G401 (cell line): ENCODE measurements at places on chromosomes 2 and 18. TPM values are rescaled to one million over a fixed set of nuclear protein-coding genes. Genes with fewer than 3 reads are reported as not detected.

Gene MTCL1
- 0.43 and 2.2 TPM in 2 replicates for total RNA-seq

Gene OSR1
- 0.07 TPM in 1 of 2 replicates, not detected in the other for total RNA-seq

DNA sequence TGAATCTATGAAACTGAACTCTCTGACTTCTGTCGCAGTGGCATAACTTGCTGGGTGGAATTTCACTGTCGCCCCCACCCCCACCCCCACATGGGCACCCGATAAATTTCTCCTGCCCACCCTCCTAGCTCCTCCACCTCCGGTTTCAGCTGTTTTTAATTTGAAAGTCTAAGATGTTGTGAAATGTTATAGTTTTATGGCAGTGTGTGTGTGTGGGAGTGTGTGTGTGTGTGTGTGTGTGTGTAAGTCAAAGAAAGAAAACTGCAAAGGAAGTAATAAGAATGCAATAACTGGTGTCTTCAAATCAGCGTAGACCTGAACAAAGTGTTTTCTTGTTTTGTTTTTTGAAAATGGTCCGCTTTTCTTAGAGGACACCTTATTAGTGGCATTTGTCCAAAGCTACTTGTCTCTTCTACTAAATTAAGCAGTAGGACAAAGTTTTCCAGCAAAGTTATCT lies 388 bp downstream of the DTNA start:
- no peak for DNase-seq

- no peak for DNase-seq
Measured at GRCh38 chr2:54638103-54638502, 85.4 kb upstream of the EML6 start.

- DNase-seq = peak; percentile 92
Measured at GRCh38 chr2:173982918-173983317, 17.7 kb upstream of the SP3 start.

DNA sequence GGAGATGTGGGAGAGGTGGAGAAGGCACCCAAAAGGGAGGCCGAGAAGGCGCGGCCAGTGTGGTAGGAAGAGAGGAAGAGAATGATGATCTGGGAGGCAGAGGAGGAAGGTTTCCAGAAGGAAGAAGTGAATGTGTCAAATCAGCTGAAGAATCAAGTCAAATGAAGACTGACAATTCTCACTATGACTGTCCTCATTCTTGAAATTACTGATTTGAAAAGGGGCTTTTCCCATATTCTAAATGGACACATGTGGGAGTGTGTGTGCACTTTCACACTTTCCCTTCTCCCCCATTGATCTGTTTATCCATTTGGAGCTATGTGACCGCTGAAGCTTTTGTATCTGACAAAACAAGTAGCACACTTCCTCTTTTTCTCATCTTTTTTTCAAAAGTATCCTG lies 6.1 kb downstream of the AFF3 start:
- no peak for DNase-seq

Gene GPR35
- total RNA-seq = 0.86 TPM in 1 of 2 replicates, not detected in the other

- no peak for DNase-seq
Measured at GRCh38 chr2:208781166-208781565, 374.6 kb downstream of the PTH2R start.

Gene CHRNG
- total RNA-seq = not detected in 2 replicates

Gene IL36RN
- total RNA-seq = not detected in 2 replicates

GRCh38 chr2:181146171-181146570 lies 165.8 kb downstream of the UBE2E3 start:
- DNase-seq = no peak

GRCh38 chr2:27904405-27904665 lies 13.8 kb downstream of the BABAM2 start:
- no peak for DNase-seq

- DNase-seq = no peak
Measured at GRCh38 chr18:50114448-50114847, 80.5 kb downstream of the MYO5B start.

DNA sequence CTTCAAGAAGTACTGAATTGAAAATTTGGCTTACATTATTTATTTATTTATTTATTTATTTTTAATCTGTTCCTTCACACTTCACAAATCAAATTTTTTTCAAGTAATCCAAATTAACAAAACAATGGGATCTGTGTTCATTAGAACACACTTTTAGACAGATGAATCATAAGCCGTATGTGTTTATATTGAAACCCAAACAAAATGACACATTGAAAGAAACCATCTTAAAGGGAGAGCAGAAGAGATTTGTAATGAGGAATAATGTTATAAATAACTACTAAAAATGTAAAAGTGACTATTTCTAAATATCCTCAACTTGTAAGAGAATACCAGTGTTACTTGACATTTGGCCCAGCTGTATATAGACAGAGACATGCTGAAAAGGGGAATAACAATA lies 991.0 kb upstream of the CHAC2 start:
- DNase-seq = no peak

GRCh38 chr2:54073796-54074195 lies 41.6 kb upstream of the ACYP2 start:
- no peak for DNase-seq

Gene CAMKMT
- total RNA-seq = 1.6 and 6.5 TPM in 2 replicates

DNA sequence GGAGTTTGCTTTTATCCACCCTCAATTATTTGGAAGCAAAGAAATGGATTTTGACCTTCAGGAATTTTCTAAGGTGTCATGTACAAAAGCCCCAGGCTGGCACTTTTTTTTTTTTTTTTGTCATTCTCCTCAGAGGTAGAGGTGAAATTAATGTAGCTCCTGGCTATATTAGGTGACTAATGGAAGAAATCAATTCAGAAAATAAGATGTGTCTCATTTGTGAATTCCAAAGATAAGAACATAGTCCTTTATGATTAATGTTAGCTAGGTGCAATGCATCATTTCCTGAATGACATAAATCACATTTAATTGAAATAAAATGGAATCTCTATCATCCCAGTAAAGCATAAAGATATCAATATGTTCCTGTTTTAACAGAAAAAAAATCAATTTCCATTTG lies 477.6 kb downstream of the FBXO15 start:
- DNase-seq = no peak

Gene TRABD2A
- 5.5 and 9.9 TPM in 2 replicates for total RNA-seq

GRCh38 chr18:72826736-72827135 lies 41.1 kb downstream of the NETO1 start:
- no peak for DNase-seq

DNA sequence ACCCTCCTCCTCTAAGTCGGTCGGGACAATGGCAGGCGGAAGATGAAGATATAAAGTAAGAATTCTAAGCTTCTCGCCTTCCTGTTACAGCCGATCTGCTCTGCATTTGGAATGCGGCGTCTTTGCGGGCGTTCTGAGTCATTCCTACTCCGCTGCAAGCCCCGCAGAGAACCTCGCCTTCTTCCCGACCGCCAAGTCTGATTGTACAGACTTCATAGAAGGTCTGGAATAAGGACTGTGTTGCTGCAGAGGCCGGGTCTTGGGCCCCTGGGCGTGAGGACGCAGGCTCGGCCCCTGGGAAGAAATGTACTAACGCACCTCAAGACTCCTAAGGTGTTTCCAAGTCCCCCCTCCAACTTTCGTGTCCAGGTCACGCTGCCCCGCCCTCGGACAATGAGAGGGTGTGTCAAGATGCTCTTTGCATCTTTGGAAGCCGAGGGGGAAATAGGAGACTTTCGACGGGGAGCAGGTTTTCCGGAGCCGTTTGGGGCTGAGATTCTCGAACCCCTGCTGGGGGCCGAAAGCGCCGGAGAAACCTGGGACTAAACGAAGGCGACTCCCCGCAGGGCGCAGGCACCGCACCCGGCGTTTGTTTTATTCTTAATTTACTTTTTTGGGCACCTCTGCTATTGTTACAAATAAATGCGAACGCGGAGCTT lies 12.7 kb upstream of the PAX3 start:
- no peak for DNase-seq

DNA sequence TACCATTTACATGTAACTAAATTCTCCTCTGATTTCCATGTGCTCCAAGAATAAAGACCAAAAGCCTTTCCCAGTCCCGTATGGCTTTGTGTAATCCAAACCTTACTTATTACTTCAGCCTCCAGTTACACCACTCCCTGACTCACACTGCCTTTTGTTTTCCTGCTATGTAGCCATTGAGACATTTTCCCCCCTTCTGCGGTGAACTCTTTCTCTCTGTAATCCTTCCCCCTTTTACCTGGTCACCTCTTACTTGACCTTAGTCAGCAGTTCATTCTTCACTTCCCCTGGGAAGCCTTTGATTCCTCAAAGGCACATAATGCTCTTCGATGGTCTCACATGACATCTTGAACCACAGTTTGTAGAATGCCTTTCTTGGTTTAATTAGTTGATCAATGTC lies 256.0 kb upstream of the FANCL start:
- DNase-seq = no peak

DNA sequence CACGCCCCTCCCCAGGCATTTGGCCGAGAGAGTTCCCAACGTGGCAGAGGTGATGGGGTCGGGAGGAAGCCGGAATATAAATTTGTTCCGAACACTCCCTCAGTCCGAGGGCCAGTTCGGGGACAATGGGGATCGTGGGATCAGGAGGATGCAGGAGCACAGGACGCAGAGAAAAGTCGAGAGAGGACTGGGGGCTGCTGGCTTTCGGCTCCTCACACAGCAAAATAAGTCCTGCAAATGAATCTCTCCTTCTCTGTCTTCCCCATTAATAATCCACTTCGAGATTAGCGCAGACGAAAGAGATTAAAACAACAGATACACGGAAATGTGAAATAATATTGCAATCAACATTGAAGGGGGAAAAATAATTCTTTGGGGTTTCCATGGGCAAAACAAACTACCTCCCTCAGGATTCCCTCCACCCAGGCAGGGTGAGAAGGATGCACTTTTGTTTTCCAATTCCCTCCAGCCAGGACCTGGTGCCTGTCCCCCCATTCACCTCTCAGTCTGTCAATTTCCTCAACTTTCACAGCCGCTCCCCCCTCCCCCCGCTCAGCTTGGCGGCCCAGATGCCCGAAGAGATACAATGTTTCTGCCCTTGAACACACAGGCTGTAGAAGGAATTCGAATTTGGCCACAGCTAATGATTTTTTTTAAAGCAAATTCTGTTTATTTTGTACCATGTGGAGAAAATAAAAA lies 3.1 kb upstream of the ZEB2 start:
- no peak for DNase-seq

DNA sequence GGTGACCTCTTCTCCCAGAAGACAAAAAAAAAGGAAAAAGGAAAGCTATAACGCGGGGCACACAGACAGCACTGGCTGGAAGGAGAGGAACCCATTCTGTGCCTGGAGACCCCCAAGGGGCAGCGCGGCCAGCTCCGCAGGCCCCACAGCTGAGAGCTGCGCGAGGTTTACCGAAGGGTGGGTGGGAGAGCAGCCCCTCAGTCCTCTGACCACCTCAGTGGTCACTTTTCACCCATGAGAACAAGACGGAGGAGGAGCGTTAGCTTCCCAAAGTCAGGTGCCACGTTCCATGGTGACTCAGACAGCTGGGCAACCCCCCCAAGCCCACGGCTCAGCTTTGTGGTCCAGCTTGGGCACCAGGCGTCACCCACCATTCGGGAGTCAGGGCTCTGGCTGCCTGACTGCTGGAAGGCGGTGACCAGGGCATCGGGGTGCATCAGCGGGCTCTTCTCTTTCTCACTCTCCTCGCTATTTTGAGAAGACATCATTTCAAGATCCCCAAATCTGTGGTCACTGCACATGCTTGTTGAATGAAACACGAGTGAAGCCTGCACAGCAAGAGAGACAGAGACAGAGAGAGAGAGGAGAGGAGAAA lies 35.2 kb downstream of the RPL31 start:
- DNase-seq = no peak

DNA sequence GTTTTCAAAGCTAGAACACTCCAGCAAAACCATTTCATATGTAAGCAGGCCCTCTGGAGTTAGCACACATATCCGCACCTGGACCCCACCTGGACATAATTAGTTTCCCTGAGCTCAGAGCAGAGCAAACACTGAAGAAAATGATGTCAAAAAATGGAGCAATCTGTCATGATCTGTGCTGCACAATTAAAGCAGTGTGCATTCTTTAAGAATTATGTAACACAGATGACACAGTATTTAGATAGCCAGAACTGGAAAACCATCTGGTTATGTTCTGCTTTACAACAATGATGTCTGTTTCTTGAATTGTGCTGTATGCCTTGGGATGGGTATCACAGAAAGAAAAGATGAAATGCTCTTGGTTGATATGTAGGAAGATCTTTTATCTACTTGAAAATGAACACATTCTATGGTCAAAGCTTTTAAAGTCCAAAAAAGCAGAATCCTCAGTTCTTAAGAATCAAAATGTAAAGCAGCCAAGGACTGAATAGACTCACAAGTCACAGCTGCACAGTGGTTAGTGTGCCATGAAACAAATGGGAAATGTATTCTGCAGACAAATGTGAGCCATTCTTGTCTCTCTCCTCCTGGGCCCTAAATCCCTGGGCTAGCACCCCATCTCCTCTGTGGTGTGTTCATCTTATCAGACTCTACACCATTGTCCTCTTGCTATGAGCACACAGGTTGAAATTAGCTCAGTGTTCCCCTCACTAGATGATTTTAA lies 36.8 kb downstream of the HRH4 start:
- DNase-seq = peak; percentile 86

DNA sequence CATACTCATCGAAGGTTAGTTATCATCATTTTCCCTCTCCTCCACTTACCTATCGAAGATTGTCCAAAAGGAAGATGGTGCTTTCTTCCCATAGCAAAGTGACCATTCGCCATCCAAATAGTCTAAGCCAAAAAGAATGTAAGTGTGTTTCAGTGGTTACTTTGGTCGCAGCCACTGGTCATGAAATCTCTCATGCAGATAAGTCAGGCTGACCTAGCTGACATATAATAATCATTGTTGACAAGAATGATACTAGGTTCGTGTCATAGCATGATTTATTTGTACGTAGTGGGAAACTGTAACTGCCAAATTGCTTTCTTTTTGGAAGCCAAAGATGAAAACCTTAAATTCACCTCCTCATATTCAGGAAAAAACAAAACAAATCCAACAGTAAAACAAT lies 89.6 kb upstream of the PMAIP1 start:
- DNase-seq = no peak

GRCh38 chr2:225668606-225669266 lies 269.2 kb downstream of the NYAP2 start:
- DNase-seq = peak; percentile 82

Gene RAMP1
- total RNA-seq = not detected in 2 replicates

Gene CNGA3
- not detected in 2 replicates for total RNA-seq

DNA sequence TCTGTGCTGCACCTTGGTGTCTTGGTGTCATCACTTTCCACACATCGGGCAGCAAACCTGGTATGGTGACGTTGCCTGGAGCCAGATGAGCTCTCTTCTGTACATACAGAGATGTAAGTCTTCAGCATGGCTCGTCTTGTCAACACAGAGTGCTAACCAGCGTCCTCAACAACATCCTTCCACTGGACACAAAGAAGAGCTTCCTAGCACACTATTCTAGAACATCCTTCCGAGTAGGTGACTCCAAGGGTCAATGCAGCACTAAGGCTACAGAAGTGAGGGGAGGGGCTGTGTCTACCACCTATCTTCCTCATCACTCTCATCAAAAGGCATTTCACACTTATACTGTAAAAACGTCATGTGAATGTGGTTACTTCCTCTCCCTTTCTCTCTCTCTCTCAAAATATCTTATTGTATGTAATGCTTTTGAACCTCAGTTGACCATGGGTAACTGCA lies 108.1 kb upstream of the SLC1A4 start:
- DNase-seq = no peak

DNA sequence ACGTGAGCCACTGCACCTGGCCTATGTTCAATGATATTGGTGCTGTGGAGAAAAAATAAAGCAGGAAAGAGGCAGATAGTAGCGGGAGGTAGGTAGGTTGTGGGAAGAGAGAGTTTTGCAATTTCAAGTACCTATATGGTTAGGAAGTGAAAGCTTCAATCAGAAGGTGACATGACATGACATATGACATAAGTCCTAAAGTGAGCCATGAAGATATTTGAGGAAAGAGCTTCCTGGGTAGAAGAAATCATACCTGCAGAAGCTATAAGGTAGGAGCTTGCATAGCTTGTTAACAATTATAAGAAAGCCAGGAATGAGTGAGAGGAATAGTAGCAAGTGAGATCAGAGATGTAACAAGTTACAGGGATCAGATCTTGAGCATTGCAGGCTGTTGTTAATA lies 4.2 kb downstream of the KIAA1328 start:
- DNase-seq = no peak
